Urinary bladder (tissue), 4 donors: ENCODE measurements at places on chromosomes 1 and 21. TPM values are rescaled to one million over a fixed set of nuclear protein-coding genes. Genes with fewer than 3 reads are reported as not detected.

GRCh38 chr1:111406321-111406768, 21.2 kb downstream of the OVGP1 start:
- DNase-seq, result peak; percentile 39

- DNase-seq, result no peak
These were observed 640.2 kb upstream of the CXADR start for GRCh38 chr21:16872616-16873015.

Gene AMY1A
- not detected for total RNA-seq

DNA sequence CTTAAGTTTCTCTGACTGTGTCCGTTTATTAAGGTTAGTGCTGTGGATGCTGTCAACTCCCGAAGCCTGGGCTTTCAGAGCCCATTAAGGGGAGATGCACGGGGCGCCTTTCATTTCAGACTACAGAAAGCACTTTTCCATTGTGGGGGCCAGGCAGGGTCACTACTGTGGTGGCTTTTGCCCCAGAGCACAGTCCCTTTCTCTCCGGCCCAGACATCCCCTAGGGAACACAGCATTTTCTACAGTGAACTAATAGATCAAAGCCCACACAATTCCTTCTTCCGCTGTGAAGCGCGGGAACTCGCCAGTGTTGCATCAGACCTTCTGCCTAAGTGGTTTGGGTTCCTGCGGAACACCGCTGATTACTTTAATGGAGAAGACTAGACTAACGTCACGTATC, 26.8 kb upstream of the MAP1LC3C start:
- DNase-seq, result no peak

DNA sequence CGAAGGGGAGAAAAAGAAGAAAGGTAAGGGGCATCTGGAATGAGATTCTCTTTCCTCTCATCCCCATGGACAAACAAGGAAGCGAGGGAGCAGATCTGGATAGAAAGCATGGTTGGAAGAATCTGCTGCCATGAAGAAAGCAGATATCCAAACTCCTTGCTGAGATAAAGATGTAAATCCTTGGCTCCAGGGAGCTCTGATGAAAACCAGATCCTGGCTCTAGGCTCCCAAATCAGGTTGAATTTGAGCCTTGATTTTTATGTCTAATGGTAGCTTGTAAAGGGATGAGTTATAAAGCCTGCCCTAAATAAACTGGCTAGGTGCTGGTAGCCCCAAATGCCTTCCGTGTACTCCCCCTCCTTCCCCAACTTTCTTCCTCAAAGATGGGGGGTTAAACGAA, 64.1 kb upstream of the LAX1 start:
- DNase-seq, result no peak

- DNase-seq, result no peak
These were observed 831 bp downstream of the CSRP1 start for GRCh38 chr1:201506092-201506491.

DNA sequence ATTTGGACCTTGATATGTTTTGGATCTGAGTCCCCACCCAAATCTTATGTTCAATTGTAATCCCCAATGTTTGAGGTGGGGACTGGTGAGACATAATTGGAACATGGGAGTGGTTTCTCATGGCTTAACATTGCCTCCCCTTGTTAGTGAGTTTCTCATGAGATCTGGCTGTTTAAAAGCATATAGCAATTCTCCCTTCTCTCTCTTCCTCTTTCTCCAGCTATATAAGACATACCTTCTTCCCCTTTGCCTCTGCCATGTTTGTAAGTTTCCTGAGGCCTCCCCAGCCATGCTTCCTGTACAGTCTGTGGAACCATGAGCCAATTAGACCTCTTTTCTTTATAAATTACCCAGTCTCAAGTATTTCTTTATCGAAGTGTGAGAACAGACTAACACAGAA, 692.4 kb downstream of the KCNT2 start:
- no peak for DNase-seq

GRCh38 chr1:109365642-109366204, 32.0 kb downstream of the SORT1 start:
- DNase-seq, result no peak

Gene TSSK3
- 0.79 TPM for total RNA-seq

DNA sequence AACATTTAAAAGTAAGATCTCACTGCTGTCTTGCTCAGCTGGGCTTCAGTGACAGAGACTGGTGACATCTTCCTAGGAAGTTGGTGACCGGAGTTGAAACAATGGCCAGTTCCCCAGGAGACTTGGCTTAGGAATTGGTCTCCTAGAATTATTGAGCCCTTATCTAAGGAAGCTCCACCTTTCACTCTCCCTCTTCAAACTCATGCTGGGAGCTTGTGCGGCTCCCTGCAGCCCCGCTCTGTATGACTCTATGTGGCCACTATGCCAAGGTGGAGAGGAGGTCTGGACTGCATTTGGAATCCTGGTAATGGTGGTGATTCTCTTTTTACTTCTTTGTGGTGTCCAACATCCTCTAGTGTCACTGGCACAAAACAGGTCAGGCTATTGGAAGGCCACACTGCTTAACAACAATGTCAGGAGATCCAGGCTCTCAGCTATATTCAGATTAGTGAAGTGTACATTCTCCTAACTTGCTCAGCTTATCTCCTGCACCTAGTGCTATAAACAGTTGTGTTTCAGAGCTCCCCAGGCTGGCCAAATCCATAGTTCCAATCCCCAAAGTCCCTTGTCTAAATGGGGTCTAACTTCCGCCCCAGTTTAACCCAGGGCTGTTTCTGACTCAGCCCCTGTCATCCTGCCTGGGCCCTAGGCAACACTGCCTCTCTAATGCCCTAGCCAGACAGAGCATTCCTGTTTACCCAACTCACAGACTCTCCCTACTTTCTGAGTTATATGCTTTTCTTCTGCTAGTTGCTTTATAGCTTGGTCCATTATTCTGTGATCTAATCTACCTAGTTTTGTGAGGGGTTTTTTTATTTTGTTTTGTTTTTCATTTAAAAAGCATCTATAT, 18.3 kb downstream of the ATP2B4 start:
- no peak for DNase-seq

Gene SH2D5
- not detected for total RNA-seq

GRCh38 chr1:228478326-228478725, 8.9 kb upstream of the RNF187 start:
- no peak for DNase-seq

GRCh38 chr1:203089001-203089650, 3.3 kb upstream of the MYOG start:
- DNase-seq, result no peak

Gene LCE1E
- not detected for total RNA-seq

DNA sequence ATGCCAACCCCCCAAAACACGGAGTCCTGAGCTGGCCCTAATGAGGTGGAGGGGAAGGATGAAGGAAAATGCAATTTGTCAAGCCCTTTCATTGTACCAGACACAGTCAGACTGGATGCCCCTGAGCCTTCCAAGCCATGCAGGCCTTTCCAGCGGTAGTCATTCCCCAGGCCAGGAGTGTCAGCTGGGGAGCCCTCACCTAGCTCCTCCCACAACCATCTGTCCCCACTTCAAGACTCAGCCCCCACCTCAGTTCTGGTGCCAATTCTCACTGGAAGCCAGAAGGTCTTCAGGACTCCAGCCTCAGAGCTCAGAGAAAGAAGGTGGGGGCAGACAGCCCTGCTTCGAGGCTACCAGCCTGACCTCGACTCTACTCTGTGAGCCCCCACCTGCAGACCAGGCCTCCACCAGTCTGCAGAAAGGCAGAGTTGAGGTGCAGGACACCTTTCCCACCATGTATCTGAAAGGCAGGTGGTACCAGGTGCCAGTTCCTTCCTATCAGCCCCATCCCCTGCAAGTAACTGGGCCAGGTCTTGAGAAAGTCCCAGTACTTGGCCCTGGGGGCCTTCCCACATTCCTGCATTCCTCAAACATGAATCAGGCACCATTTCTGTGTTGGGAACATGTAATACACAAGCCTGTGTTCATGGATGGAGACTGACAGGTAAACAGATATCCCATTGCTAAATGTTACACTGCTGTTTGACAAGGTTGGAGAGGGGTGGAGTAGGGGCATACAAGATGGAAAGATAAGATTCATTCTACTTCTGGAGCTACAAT, 180.6 kb upstream of the EDN2 start:
- DNase-seq, result no peak

DNA sequence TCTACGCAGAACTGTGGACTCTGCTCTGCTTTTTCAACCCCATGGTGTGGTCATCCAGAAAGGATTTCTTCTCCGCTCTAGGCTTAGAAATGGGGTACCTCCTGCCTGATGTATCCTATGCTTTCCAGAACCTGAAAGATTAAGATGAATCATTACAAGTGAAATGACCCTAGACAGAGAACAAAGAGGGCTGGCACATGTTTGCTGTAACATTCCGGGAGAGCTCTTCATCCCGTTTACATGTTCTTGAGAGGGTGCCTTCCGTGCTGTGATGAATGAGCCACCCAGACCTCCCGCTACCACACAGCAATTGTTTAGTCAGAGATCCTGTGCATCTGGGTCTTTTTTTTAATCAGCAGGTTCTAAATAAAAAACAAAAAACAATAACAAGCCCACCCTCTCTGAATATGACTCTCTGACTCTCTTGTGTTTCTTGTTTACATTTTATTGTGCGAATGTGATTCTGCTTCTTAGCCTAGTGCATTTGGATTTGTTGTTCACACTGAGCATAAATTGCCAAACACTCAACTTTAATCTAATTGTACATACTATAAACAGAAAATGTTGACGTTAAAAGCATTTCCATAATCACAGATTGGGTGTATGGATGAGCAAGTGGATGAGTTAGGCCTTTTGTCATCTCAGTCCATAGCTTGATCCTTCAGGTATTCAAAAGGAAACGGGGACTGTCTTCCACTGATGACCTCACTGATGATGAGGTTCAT, 87.1 kb downstream of the GPR88 start:
- no peak for DNase-seq

DNA sequence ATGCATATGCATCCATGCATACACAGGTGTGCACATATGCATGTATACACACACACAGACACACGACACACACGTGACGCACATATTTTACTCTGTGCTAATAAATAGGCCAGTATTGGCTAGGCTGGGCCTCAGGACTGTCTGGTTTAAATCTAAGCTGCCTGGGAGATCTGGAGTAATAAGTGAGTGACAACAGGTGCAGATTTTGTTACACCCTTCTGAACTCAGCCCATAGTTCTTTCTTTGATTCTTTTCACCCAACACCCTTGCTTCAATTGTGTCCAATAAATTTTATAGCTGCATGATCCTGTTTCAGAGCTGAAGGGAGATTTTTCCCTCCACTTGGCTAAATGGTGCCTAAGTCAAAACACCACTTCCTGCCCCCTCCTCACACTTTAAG, 132.8 kb downstream of the FGGY start:
- DNase-seq, result no peak

Gene PFDN2
- 9.8 TPM for total RNA-seq

DNA sequence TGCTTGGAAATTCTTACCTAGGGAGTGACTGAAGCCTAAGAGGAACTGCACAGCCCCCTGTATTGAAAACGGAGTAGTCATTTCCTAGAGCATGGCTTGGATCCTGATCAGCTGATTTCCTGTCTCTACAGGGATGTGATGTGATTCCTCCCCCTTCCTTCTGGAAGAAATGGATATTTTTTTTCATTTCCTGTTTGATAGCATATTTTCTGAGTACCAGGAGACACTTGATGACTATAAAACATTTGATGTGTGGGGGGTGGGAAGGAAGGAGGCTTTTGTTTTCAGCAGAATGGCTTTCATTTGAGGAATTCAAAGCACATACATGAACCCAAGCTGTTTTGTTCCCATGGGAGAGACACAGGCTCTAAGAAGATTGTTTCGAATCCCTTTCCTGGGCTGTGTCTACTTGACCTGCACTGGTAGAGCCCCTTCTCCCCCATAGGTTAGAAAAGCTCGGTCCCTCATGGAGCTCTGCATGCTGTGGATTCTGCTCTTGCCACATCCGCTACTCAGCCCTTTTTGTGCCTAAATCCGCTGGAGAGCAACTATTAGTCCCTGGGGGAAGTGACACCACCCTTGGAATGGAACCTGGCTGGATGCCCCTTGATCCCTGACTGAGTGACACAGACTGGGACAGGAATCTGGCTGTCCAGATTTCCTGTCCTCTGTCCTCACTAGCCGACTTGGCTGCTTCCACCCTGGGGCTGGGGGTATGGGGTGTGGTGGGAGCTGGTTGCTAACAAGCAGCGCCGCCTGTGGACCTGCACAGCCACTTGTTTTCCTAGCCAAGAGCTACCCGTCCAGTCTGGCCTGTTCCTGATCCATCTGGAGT, 71.8 kb upstream of the MACF1 start:
- DNase-seq, result no peak

GRCh38 chr1:202149566-202149965, 5.0 kb upstream of the ARL8A start:
- no peak for DNase-seq

GRCh38 chr21:41564871-41565274, 56.9 kb upstream of the TMPRSS2 start:
- no peak for DNase-seq

- DNase-seq, result no peak
These were observed 23.5 kb upstream of the NPL start for GRCh38 chr1:182766050-182766449.

Gene ATP1A4
- 8.3 TPM for total RNA-seq

Gene AADACL4
- total RNA-seq, result 0.37 TPM

- DNase-seq, result no peak
These were observed 3.6 kb upstream of the TNFRSF1B start for GRCh38 chr1:12163210-12163609.

Gene ANGPTL7
- total RNA-seq, result 2.7 TPM
